Neural crest cell (in vitro differentiated cells): ENCODE measurements at places on chromosomes 3 and 15.

- no peak for DNase-seq
Measured at GRCh38 chr3:43865887-43866528, 175.3 kb downstream of the ABHD5 start.

DNA sequence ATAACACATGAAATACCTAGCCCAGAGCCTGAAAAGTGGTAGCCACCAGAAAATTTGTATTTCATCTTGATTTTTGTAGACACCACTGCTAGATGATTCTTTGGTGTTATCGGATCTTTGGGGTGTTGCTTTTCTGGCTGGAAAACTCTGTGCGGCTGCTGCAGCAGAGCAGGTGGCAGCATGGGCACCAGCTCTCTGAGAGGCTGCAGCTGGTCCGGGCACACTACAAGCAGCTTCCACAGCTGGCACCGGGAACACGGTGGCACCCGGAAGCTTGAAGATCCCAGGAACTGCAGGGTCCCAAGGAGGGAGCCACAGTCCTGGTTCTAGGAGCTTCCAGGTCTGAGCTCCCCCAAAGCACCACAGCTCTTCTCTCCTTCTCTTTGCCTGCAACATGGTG, 211.7 kb upstream of the MLF1 start:
- DNase-seq: no peak

DNA sequence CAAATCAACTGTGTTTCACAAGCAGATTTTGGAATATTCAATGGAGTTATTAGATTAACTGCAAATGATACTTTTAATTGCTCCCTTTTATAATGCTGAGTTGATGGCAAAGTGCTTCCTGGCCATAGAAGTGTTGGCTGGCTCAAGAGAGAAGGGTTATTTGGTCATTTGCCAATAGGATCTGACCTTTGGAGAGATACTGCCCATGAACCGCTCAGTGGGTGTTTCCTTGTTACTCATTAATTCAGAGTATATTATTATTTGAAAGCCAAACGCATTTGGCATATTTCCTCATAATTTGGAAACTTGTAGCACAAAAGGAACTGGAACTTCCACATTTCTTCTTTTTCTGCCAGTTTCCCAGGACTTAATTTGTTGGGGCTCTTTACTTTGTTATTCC, 234.7 kb downstream of the CDIN1 start:
- no peak for DNase-seq

GRCh38 chr3:47019201-47019600, 39.7 kb downstream of the NBEAL2 start:
- no peak for DNase-seq

DNA sequence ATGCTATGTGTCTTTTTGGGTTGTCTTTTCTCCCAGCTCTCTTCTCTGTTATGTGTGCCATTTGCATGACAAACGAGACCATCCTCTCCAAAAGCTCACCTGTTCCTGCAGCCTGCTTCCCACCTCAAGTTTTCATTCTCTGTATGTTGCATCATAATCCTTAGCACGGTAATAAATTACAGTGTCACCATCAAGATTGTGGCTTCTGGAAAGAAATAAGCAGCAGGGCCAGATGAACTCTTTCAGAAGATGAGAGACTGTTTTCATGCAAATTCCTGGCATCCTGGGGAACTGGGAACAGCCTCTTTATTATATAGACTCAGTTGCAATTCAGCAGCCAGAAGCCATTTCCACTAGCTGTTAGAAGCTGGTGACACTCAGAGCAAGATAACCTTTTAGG, 436.7 kb downstream of the EPHB1 start:
- no peak for DNase-seq

- no peak for DNase-seq
Measured at GRCh38 chr3:17980863-17981262, 238.4 kb upstream of the TBC1D5 start.

- DNase-seq: no peak
Measured at GRCh38 chr15:45083223-45083622, 30.7 kb downstream of the DUOX2 start.

GRCh38 chr3:188830893-188831292, 340.9 kb upstream of the TPRG1 start:
- DNase-seq: no peak

GRCh38 chr3:10279384-10280176, 13.2 kb downstream of the GHRL start:
- DNase-seq: no peak

DNA sequence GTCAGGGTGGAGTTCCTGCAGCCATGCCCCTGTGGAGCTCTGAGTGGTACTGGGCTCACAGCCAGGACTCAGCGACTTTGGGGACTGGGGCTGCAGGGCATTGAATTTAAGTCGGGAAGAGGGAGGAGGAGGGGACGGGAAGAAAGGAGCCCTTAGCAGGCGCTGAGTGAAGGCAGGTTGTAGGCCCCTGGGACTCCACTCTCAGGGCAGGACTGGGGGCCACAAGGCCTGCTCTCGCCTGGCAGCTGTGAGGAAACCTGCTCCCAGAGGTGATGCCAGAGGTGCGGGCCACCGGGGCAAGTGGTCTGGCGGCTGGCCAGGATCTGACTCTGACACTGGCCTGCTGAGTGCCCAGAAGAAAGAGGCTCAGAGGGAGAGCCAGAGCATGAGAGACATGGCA, 73.5 kb downstream of the EPHB3 start:
- DNase-seq: no peak
